ENCODE measurements at places on chromosomes 3 and 15.

GRCh38 chr15:52136442-52136980 lies 23.9 kb upstream of the BCL2L10 start:
- no peak for DNase-seq

- DNase-seq: peak; percentile 28
Observed at GRCh38 chr3:159039286-159039685, 237.4 kb downstream of the MFSD1 start.

DNA sequence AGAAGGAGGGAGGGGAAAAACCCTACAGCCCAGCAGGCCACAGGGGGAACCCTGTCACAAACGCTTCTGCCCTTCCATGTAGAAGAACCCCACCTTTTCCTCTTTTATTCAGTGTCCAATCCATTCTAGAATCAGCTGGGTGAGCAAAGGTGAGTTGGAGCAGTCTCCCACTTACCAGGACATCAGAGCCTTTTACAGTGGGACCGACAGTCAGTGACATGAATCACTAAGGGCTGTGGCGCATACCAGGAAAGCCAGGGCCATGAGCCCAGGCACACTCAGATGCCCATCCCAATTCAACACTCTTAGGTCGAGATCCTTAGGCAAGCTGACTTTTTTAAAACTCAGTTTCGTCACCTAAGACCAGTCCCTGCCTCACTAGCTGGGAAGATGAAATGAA lies 146.1 kb downstream of the AQP9 start:
- no peak for DNase-seq

DNA sequence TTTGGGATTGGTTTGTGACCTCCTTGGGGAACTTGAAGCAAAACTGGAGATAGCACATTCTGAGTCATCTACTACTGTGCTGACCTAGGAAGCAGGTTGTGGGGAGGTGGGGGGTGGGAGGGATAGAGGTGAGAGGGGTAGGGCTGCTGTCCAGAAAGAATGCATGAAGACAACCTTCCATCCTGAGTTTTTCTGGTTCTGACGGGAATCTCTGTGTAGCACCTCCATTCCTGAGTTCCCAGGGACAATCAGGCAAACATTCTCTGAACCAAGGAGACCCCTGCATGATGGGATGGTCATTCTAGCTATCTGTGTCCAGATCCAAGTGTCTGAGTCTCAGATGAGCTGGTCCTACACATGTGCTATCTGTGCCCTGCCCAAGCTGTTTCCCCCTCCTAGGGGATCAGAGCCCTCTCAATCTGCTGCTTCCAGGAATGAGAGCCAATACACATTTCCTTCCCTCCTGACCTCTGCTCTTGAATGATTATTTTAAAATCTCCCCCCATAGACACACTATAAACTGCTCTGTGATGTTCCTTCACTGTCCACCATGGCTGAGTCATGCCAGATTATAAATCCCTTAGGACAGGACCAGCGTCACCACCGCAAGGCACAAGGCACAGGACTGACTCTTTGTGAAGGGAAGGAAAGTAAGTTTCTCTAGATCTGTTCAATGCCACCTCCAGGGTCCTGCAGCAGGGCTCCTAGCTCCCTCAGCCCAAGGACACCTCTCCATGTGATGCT lies 2.2 kb upstream of the CD276 start:
- DNase-seq: no peak

DNA sequence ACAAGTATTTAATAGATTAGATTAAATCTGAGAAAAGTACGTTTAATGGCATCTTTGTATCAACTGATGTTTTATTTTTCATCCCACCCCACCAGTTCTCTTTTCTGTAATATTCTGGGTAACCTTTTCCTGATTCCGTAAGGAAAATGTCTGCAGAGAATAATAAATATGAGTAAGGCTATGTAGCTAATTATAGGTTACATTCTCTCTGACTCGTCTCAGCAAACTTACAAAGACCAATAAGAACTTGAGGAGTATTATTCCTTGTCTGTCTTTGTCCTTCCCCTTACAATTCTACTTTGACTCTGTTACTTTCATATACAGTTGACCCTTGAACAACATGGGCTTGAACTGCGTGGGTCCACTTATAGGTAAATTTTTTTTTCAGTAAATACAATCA lies 12.1 kb downstream of the SNAP23 start:
- no peak for DNase-seq

GRCh38 chr3:22372292-22373062 lies 621.5 kb upstream of the ZNF385D start:
- peak; percentile 43 for DNase-seq

- DNase-seq: no peak
Observed at GRCh38 chr15:65896236-65896635, 26.9 kb downstream of the RAB11A start.

GRCh38 chr15:55279746-55280351 lies 9.8 kb downstream of the RAB27A start:
- DNase-seq: peak; percentile 90

- no peak for DNase-seq
Observed at GRCh38 chr3:42353631-42354030, 56.8 kb downstream of the LYZL4 start.

DNA sequence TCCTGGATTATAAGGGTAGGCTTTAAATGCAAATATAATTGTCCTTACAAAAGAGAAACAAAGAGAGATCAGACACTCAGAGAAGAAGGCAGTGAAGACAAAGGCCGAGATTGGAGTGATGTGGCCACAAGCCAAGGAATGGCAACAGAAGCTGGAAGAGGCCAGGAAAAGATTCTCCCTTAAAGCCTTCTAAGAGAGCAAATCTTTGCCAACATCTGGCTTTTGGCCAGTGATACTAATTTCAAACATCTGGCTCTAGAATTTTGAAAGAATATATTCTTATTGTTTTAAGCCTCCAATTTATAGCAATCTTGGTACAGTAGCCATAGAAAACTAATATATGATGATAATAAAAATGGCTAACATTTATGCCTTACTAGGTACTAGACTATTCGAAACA lies 615.8 kb upstream of the ZNF385D start:
- DNase-seq: no peak

DNA sequence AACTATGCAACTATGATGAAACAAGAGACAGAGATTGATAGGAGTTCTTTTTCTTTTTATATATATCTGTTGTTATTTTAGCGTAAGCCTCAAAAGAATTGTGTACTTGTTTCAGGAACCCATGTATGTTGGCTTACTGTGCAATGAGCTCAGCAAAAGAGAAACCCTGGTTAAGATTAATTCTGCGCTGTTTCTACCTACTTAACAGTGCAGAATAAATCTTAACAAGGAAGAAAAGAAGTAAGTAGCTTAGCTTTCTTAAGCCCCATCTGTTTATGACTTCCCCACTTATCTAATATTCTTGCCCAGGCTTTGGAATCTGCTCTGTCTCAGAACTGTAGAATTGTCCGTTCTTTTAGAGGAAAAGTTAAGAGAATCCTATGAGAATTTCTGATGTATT lies 27.4 kb downstream of the ECT2 start:
- no peak for DNase-seq

DNA sequence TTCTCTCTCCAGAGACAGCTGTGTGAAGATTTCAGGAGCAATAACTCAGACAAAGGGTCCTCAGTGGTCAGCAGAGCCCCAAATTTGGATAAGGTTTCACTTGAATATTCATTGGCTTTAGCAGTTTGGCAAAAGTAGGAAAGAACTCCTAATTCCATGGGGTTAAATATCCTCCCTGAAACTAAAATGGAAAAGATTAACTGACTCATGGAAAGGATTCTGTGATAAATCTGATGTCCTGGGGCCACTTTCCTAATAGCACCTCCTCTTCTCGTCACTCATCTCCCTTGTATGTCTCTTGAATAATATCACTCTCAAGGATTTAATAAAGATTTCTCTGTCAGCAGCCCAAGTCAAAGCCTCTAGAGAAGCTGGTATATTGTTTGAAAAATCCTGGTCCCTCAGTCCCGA lies 33.3 kb upstream of the TBC1D23 start:
- no peak for DNase-seq

Measured in DMS53 (cell line).